Stimulated activated CD4-positive, alpha-beta T cell treated with anti-CD3 and anti-CD28 coated beads, Interleukin-12 subunit alpha, Interleukin-12 subunit beta, amount 100 ng/mL, for 48 hours (primary cell): ENCODE measurements at places on chromosomes 13 and 19.

DNA sequence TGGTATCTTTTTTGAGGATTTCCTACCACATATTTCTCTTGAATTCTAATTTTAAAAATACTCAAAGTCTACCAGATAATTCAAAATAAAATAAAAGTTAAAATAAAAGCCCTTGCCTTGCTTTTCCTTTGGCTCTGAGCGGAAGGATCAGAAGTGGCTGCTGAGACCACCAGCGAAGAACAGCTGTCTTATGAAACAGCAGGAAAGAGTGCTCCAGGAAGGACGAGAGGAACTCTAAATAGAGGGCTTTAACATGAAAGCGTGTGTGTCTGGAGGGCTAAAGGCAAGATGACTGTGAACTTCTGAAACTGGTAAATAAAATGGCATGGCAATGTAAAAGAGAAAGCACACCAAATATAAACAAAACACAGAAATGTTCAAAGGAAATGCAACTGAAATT, 521.5 kb upstream of the SPRY2 start:
- DNase-seq = no peak

DNA sequence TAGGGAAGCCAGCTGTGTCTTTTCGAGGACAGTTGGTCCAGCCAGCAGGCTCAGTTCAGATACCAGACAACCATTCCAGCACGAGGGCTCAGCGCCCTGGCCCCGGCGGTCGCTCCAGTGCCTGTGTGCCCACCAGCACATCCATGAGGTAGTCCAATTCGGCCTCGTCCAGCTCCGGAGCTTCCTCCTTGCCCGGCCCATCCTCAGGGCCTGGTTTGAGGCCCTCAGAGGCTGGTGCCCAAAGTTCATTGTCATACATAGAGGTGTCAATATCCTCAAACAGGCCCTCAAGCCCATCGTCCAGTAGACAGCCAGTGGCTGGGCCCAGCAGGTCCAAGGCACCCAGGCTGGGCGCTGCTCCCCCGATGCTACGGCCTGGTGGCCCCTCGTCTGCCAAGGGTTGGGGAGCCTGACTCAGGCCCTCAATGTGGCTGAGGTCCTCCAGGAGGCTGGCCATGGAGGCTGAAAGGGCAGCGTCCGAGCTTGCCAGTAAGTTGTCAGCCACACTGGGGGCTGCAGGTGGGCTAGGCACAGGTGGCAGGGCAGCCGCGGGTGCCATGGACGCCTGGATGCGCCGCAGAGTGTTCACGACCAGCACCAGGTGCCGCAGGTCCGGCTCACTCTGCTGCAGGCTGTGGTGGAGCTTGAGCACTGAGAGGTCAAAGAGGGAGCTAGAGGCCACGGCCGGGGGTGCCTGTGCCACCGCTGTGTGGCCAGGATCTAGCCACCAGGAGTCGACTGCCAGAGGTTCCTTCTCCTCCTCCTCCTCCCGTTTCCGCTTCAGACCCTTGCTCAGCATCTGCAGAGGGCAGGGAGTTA, 2.8 kb downstream of the SERTAD1 start:
- no peak for DNase-seq

DNA sequence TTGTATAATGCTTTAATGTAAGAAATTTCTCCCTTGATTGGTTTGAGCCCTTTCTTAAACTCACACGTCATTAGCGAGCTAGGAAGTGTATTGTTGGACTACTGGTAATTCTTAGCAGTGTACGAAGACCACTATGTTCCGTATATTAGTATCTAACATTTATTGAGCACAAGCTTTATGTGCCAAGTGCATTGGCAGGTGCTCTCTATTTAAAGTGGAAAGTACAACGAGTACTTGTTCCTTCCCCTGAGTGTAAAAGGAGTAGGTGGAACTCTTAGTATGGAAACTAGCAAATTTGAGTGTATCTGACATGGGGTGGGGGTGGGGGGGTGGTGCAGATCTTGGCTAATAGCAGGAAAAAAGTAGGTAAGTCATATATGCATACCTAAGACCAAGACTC, 594.7 kb downstream of the FGF9 start:
- DNase-seq = no peak

DNA sequence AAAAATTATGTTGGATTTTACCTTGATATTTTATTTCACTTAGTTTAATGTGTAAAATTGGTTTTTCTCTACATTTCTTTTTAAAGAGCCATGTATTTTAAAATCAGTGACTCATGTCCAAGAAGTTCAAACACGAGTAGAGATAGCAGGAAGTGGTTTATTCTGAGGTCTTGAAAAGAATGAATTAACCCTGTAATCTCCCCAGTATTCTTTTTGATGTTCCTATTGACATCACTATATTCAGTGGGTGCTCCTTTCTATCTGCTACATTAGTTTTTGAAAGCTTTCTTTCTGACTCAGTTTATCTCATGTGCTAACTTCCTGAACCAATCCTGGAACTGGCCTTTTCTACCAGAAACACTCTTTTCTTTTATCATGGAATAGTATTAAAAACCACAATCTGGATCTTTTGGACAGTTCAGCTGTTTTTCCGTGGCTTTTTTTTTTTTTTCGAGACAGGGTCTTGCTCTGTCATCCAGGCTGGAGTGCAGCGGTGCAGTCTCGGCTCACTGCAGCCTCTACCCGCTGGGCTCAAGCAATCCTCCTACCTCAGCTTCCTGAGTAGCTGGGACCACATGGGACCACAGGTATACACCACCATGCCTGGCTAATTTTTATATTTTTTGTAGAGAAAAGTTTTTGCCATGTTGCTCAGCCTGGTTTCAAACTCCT, 114.9 kb downstream of the PCCA start:
- DNase-seq = no peak

DNA sequence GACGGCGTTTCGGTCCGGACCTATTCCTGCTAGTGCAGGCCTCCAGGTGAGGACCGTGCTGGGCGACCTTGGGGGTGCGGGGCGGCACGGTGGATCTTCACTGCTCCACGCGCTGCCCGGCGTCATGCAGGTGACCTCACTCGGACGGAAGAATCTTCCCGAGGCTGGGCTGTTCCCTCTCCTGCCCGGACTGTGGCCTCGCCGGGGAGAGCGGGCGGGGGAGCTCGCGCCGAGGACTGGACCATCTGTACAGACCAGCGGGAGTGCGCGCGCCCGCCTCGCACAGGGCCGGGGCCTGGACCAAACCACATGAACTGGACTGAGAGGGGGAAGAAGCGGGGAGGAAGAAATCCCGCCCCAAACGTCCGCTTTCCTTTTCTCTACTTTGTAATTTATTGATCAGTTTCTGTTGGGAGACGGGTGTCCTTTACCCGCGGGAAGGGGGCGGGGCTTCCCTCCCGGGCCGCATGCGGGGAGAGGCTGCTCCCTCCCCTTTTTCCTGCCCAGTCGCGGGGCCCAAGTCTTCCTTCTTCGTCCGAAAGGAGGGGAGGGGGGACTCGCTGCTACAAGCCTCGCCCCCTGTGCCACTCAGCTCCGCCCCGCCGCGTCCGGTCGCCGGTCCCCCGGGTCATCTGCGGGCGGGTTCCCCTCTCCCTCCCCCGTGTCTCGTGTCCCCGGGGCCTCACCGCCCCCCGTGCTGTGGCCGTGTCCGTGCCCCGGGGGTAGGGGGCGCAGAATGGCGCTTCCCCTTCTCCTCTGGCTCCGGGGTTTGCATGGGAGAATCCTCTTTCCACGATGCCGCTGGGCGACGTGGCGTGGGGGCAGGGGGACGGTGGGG, 4.9 kb downstream of the HRC start:
- no peak for DNase-seq

GRCh38 chr13:73035660-73036059, 23.1 kb upstream of the KLF5 start:
- no peak for DNase-seq
